ENCODE measurements at places on chromosomes 1 and 21. TPM values are rescaled to one million over a fixed set of nuclear protein-coding genes. Genes with fewer than 3 reads are reported as not detected.

Gene FCRL1
- total RNA-seq = not detected

Gene SLAMF8
- 2.5 TPM for total RNA-seq

Gene CACNA1S
- not detected for total RNA-seq

Gene SLC22A15
- 2.2 TPM for total RNA-seq

Gene CD1E
- not detected for total RNA-seq

Gene ANGPTL7
- total RNA-seq = 7.6 TPM

Gene GBP7
- total RNA-seq = not detected

Gene APOBEC4
- not detected for total RNA-seq

Gene KCNH1
- total RNA-seq = 0.11 TPM

Gene RNF186
- not detected for total RNA-seq

Gene RIT1
- 36.8 TPM for total RNA-seq

Gene ERG
- 13.3 TPM for total RNA-seq

Gene KIF21B
- total RNA-seq = 2.2 TPM

Gene PRAMEF25
- total RNA-seq = not detected

Gene GJA9
- total RNA-seq = not detected

Gene KLF17
- 1.5 TPM for total RNA-seq

Gene CNR2
- 0.17 TPM for total RNA-seq

Gene DNAI4
- total RNA-seq = 6.2 TPM

Gene KCND3
- 25.7 TPM for total RNA-seq

Gene CLEC20A
- not detected for total RNA-seq

Gene GBP1
- total RNA-seq = 16.1 TPM

Gene SH2D1B
- not detected for total RNA-seq

Gene KRTAP10-3
- not detected for total RNA-seq

Gene PIGR
- total RNA-seq = 4.2 TPM

Gene ICOSLG
- total RNA-seq = 0.42 TPM

Gene PEAR1
- total RNA-seq = 12.6 TPM

Gene BEND5
- total RNA-seq = 2.8 TPM

Gene AQP10
- total RNA-seq = not detected

Gene SORT1
- 133 TPM for total RNA-seq

Gene RSPH1
- total RNA-seq = 0.50 TPM

Gene SLFNL1
- total RNA-seq = 0.52 TPM

Gene ASPM
- total RNA-seq = 0.75 TPM

Gene CLDN19
- total RNA-seq = not detected

Gene EDARADD
- total RNA-seq = 0.66 TPM

Gene OR10Z1
- not detected for total RNA-seq

Gene RGS1
- 27.7 TPM for total RNA-seq

Gene SLC1A7
- 0.99 TPM for total RNA-seq

Gene LYPLA2
- 51.4 TPM for total RNA-seq
